Urothelium cell line (cell line): ENCODE measurements at places on chromosomes 4 and X.

DNA sequence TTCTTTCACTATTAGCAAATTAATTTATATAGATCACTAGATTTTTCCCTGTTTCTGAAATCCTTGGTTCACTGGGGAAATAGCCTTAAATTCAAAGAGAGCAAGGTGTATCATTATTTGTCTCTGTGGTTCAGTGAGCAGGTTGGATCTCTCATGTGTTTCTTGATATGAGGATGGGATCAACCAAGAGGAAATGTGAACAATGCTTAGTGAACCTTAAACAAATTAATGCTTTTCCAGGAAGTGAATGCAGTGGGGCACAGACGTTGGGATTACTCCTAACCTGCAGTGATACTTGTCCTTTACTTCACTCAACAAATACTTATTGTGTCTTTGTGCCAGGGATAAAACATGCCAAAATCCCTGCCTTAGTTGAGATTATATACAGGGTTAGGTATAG is 193.2 kb downstream of the SHROOM3 start:
- DNase-seq, result no peak

GRCh38 chr4:7279902-7280301 is 87.6 kb downstream of the SORCS2 start:
- peak; percentile 54 for DNase-seq

GRCh38 chr4:139904406-139904805 is 238.8 kb downstream of the MGST2 start:
- DNase-seq, result no peak

DNA sequence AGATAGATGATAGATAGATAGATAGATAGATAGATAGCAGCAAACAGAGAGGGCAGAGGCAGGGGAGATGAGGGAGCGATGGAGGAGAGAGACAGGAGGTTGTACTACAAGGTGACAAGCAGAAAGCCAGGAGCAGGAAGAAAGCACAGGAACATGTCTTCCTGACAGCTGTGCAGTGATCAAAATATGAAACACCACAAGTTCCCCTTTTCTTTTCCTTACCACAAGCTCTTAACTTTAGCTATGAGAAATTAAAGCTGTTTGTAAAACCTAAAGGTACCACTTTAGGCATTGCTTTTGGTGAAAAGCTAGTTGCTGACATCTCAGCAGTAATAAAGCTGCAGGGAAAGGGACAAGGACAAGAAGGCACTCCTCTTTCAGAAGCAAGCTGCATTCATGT is 9.1 kb upstream of the MAGED4B start:
- DNase-seq, result no peak

- no peak for DNase-seq
Observed at GRCh38 chr4:74873545-74874301, 59.2 kb upstream of the PARM1 start.

DNA sequence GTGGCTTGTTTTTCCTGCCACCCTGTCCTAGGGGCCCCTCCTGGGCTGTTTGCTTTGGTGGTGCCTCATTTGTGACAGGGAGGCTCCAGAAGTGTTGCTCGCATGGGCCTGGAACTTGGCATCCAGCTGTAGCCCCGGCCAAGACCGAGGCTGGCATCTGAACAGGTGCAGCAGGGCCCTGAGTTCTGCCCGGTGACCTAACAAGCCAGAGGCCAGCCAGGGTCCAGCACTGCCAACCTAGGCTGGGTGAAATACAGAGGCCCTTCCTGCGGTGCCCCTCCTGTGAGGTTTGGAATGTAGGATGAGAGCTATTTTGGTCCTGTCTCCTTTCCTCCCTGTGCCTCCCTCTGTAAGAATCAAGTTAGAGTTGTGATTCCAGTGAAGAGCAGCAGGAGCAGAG is 58.5 kb downstream of the STARD8 start:
- no peak for DNase-seq

DNA sequence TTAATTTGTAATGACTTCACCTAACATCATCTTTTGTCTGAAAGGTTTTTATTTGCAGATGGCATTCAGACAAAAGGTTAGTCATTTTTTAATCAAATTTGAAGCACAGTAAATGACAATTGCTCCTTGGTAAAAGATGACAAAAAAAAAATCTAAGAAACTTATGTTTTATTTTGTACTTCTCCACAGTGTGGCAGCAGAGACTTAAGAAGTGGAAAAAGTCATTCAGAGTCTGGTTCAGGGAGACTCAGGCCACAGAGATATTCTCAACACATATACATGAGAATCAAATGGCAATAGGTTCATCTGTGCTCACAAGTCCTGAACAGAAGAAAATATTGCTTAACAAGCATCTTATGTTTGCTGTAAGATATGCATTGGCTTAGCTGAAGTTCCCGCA is 436.2 kb downstream of the KCNIP4 start:
- peak; percentile 22 for DNase-seq

DNA sequence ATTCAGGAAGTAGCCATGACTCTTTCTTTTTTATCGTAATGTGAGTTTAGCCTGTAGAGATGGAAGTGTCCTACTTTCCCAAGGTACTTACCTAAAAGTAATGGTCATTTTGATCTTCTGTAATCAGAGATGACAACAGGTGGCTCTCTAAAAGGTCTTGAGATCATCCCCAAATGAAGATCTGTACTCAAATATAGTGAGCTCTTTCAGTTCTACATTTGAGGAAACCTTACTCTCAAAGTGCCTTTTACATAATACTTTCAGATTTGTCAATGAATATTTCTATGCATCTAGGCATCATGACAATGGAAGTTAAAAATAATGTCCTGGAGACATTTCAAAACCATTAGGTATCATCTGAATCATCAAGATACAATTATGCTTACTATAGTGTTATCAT is 17.2 kb upstream of the MND1 start:
- no peak for DNase-seq
